ENCODE measurements at places on chromosomes 6 and 20.
A peak's percentile ranks its signal among the peaks of the same experiment; 100 is the strongest.

GRCh38 chr6:168101590-168102314, 22.7 kb upstream of the FRMD1 start:
- no peak for DNase-seq

- no peak for DNase-seq
Measured at GRCh38 chr20:36273414-36274180, 32.5 kb upstream of the DLGAP4 start.

DNA sequence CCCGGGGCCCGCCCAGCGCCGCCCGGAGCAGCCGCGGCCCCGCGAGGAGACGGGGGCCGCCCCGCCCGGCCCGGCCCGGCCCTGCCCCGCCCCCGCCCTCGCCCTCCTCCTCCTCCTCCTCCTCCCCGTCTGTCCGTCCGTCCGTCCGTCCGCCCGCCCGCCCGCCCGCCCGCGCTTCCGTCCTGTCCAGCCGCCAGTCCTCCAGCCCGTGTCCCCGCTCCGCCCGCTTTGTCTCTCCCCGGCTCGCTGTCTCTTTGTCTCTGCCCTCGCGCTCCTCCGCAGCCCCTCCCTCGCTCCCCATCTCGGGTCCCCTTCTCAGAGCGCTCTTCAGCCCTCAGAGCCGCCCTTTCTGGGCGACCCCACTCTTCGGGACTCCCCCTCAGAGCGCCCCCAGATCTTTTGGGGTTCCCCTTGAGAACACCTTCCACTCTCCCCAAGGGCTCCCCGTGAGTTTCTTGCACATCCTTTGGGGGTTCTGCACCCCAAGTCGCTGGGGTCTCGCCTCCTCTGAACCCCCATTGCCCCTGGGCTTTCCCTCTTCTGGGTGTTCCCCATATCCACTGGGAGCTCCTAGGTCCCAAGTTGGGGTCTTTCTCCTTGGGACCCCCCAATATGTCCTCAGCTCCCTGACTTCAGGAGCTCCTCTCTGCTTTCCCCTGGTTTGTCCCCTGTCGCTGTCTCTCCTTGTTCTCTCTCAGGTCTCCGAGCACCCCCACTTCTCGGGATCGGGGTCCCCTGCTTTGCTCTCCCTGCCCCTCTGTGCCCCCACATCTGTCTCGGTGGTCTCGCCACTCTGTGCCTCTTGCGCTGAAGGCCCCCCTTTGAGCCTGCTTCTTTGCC, 79.5 kb upstream of the MYL9 start:
- DNase-seq, result peak; percentile 18

DNA sequence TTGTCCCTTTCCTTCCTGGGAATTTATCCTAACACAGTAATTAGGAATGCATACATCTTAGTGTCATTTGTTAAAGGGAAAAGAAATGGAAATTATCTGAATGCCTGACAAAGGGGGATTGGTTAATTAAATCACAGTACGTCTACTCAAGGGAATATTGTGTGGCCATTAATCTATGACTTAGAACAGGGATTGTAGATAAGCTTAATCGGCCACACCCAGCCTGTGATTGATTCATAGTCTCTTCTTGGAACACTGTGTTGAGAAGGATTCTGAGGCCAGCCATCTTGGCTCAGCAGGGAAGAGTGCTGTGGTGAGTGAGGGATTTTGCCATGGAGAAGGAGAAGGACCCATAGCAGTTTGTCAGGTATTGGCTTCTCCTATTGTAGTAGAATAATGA, 50.5 kb downstream of the CTNNBL1 start:
- no peak for DNase-seq

GRCh38 chr20:926670-927069, 10.5 kb upstream of the ANGPT4 start:
- no peak for DNase-seq

GRCh38 chr6:133568970-133569889, 319.7 kb upstream of the TCF21 start:
- no peak for DNase-seq

DNA sequence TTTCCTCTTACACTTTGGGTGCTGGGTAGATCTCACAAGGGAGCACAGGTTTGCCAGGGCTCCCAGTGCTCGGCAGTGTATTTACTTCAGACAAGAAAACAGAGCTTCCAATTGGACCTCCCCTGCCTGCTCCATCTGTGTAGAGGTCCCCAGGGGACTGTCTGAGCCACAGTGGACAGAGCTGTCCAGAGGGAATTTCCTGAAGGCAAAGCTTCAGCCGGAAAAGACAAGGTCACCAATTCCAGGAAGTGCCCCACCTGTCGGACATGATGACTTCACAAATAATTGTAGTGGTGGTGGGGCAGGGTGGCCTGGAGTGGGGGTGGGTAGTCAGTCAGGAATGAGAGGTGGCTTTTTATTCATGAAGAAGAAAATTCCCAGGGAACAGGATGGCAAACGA, 18.6 kb downstream of the ADGRF5 start:
- DNase-seq, result no peak

DNA sequence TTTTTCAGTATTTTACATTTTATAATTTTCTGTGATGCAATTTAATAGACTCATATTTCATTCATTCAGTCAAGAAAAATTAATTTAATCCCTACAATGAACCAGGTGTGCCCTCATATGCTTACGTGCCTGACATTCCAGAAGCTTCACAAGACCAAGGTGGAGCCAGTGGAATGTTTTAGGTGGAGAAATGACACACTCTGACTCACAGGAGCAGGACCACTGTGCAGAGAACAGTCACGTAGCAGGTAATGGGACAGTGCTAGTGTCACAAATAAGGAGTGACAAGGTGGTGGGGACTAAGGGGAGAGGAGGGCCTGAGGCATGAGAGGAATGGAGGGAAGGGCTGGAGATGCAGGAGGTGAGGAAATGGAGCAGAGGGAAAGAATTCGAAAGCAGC, 37.0 kb upstream of the HLA-G start:
- no peak for DNase-seq

DNA sequence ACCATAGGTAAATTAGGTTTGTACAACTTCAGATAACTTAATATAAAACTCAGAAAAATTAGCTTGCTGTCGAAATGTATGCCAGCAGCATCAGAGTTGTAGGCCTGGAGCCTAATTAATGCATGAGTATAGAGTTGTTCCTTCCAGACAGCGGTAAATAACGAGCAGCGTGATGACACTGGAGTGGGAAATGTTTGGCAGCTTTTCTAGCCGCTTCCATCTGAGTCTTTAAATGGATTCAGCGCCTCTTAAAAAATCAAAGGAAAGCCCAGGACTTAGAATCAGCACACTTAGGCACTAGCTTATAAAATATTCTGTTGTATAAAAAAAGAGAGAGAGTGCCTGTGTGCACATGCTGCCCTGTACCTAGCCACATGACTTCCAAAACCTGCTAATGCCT, 43.7 kb upstream of the SYNJ2 start:
- no peak for DNase-seq

DNA sequence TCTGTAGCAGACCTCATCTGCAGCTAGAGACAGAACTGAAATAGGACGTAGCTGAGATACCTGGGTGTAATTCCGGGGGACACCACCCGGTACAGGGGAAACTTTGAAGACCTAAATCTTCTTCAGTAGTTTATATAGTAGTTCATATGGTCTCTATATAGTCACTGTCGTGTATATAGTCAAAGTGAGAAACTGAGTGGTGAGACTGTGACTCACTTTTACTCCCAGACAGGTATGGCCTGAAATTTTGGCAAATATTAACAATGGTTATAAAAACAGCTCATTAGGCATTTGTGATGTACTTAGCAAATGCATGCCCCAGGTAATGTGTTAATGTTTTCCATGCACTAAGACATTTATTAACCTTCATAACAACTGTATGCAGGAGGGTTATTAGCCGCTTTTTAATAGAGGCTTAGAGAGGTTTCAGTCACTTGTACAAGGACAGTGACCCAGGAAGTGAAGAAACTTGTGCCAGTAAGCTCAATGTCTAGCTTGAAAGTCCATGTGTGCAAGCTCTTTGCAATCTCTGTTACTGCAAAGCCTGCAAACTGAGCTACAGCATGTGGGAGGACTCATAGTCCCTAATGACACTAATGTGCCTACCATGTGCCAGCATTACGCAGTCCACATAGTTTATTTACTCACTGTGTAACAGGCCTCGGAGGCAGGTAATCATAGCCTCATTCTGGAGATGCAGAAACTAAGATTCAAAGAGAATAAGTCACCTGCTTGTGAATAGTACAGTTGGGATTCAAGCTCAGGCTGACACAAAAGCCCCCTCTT, 165.4 kb upstream of the CHD6 start:
- DNase-seq, result no peak
